Fibroblast of the aortic adventitia (primary cell): ENCODE measurements at places on chromosomes 13 and 19. TPM values are rescaled to one million over a fixed set of nuclear protein-coding genes. Genes with fewer than 3 reads are reported as not detected.

GRCh38 chr19:36685835-36686234 is 1.6 kb upstream of the ZNF567 start:
- no peak for DNase-seq

DNA sequence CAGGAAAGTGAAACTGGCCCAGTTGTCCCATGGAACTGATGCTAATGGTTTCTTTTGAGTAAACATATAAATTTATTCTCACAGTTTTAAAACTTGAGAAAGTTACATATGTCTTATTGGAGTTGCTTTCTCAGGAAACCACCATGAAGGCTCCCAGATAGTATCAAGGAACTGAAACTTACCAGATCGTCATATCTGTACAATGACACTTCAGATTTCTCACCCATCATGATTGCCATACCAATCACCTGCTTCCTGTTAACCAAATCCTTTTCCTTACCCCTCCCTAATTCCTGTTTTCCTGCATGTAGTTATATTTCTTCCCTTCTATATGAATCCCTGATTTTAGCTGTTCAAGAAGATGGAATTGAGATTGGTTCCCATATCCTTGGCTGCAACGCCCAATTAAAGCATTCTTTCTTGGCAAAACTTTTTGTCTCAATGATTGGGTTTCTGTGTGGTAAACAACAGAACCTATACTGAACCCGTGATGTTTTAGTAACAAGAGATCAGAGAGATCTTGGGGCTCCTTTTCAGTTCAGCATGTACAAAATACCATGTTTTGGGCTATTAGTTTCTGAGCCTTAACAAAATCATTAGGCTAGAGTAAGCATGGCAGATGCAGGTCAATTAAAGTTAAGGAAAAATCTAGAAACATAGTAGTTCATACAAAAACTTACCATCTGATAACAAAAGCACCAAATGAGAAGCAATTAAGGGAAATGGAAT is 781.3 kb upstream of the MIR17HG start:
- no peak for DNase-seq

DNA sequence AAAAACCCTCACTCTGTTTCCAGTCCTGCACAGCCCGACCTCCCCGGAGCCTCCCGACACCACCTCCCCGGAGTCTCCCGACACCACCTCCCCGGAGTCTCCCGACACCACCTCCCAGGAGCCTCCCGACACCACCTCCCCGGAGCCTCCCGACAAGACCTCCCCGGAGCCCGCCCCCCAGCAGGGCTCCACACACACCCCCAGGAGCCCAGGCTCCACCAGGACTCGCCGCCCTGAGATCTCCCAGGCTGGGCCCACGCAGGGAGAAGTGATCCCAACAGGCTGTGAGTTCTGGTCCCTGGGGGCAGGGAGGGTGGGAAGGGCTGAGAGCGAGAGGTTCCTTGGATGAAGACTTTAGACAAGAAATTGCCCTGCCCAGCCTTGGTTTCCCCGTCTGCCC is 5.4 kb downstream of the MADCAM1 start:
- no peak for DNase-seq

GRCh38 chr13:91621161-91621560 is 222.7 kb downstream of the GPC5 start:
- no peak for DNase-seq

- DNase-seq, result no peak
Measured at GRCh38 chr13:107587681-107588080, 627.7 kb downstream of the LIG4 start.

Gene SGTA
- total RNA-seq, result 39.4 and 40.3 TPM in 2 replicates

Gene MBD3L1
- total RNA-seq, result not detected in 2 replicates

Gene LGI4
- 0.09 and 3.7 TPM in 2 replicates for total RNA-seq
